ENCODE measurements at places on chromosomes 13 and 19.

DNA sequence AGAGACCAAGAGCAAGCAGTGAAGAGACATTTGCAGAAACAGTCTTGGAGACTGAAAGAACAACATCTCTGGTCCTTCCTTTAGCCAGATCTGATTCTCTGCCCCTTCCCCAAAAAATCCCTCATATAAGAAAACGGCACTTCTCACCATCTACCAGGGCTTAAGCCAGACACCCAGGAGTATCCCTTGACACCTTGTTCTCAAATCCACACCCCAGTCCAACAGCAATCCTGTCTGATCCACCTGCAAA lies 1.7 kb upstream of the PLEKHG2 start:
- no peak for DNase-seq

DNA sequence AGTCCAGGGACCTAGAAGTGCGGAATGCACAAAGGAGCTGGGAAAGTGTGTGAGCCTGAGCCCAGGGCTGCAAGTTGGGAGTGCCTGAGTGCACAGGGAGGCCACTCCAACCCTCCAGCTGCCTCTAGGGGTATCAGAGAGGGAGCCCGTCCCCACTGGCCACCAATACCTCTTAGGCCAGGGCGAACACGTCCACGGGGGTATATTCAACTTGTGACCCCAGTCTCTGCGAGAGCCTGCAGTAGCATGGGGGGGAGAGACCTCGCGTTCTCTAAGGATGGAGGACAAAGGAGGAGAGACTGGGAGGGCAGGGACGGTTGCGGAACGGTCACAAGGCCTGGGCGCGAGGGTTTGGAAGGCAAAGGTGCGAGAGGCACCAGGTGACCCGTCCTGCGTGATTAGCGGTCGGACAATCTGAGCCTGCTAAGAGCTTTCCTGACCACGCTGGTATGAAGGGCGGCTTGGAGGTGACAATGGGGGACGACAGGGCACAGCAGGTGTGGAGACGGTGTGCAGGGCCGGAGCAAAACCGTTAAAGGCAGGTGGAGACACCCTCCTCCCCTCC lies 676 bp downstream of the CD320 start:
- DNase-seq: no peak

DNA sequence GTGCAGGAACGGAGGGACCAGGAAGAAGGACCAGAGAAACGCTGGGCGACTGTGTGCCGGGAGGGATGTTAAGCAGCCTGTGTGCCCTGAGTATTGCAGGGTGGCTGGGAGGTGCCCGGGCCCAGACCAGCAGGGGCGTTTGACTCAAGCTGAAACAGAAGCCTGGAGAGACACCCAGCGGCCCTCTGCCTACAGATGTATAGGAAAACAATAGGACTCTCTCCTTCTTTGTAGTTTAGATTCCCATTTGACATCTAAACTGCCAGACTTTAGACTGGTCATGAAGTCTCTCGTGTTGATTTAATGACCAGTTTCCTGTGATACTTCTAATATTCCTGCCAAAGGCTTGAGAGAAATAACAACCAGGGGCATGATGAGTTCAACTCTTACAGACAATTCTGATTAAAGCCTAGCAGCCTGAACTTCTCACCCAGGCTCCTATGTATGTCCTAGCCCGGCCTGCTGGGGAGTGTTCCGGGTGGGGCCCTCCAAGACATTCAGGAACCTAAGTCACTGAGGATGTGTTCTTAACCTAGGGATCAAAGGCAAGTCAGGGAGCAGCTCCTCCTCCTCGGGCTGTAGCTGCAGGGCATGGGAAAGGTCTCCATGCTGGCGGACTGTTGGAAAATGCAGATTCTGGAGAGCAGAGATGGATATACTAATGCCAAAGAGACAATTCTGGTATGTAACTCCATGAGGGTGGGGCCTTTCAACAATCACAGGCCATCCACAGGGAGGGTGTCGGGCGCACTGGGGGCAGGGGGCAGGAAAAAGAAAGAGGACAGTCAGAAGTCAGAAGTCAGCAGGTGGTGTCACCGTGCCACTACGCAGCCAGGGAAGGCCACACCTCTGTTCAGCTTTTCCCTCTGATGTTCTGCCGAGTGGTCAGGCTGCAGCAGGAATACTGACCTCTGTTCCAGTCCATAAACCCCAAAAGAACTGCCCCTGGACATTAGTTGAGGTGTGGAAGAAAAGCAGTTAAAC lies 131.8 kb downstream of the STARD13 start:
- DNase-seq: no peak

- DNase-seq: no peak
Measured at GRCh38 chr19:48421548-48421947, 24.2 kb upstream of the GRWD1 start.

DNA sequence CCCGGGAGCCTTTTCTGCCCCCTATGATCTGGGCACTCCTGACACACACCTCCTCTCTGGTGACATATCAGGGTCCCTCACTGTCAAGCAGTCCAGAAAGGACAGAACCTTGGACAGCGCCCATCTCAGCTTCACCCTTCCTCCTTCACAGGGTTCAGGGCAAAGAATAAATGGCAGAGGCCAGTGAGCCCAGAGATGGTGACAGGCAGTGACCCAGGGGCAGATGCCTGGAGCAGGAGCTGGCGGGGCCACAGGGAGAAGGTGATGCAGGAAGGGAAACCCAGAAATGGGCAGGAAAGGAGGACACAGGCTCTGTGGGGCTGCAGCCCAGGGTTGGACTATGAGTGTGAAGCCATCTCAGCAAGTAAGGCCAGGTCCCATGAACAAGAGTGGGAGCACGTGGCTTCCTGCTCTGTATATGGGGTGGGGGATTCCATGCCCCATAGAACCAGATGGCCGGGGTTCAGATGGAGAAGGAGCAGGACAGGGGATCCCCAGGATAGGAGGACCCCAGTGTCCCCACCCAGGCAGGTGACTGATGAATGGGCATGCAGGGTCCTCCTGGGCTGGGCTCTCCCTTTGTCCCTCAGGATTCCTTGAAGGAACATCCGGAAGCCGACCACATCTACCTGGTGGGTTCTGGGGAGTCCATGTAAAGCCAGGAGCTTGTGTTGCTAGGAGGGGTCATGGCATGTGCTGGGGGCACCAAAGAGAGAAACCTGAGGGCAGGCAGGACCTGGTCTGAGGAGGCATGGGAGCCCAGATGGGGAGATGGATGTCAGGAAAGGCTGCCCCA lies 8.5 kb upstream of the CEACAM7 start:
- DNase-seq: no peak

DNA sequence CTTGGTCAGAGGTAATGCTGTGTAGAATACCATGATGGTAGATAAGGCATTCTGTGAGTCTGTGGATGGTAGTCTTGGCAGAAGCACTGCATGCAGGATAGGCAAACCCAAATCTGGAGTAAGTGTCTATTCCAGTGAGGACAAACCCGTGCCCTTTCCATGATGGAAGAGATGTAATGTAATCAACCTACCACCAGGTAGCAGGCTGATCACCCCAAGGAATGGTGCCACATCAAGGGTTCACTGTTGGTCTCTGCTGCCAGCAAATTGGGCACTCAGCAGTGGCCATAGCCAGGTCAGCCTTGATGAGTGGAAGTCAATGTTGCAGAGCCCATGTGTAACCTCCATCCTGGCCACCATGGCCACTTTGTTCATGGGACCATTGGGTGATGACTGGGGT lies 155.0 kb downstream of the RAP2A start:
- no peak for DNase-seq

DNA sequence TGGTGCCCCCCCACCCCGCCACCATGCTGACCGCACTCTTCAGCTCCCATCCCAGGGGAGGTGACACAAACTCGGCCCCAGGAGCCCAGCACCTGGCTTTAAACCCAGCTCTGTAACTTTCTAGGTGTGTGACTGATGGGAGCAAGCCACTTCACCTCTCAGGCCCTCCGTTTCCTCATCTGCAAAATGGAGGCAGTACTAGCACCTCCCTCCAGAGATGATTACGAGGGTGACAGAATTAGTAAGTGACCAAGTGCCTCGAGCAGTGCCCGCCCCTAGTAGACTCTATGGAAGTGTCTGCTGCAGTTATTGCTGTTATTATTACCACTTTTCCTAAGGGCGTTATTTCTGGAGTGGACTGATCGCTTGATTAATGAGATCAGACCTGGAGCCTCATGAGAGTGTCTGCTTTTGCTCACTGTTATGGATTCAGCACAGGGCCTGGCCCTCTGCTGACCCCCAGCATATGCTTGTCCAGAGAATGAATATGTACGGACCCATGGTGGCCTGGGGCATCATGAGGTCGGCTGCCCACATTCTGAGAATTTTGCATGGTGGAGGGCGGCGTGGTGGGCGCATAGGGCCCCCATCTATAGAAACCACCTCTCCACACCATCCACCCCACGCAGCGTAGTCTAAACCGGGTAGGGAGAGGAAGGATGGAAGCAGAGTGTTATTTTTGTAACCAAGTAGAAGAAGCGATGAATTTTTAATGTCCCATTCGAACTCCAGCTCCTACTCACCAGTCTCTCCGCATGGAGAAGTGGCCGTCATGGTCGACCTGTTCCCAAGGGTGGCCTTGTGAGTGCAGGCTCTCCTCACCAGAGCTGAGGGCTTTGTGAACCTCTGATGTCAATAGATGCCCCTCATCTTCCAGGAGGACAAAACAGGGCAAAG lies 48.2 kb downstream of the CAPN12 start:
- DNase-seq: no peak

GRCh38 chr13:53050151-53050550 lies 21.5 kb downstream of the OLFM4 start:
- DNase-seq: no peak

- no peak for DNase-seq
Measured at GRCh38 chr13:97422118-97423054, 11.6 kb upstream of the RAP2A start.

GRCh38 chr13:30535046-30535445 lies 69.3 kb upstream of the HMGB1 start:
- no peak for DNase-seq

- DNase-seq: no peak
Measured at GRCh38 chr19:17322854-17323253, 11.8 kb downstream of the ANO8 start.

- no peak for DNase-seq
Measured at GRCh38 chr13:109749365-109749764, 37.0 kb downstream of the IRS2 start.

DNA sequence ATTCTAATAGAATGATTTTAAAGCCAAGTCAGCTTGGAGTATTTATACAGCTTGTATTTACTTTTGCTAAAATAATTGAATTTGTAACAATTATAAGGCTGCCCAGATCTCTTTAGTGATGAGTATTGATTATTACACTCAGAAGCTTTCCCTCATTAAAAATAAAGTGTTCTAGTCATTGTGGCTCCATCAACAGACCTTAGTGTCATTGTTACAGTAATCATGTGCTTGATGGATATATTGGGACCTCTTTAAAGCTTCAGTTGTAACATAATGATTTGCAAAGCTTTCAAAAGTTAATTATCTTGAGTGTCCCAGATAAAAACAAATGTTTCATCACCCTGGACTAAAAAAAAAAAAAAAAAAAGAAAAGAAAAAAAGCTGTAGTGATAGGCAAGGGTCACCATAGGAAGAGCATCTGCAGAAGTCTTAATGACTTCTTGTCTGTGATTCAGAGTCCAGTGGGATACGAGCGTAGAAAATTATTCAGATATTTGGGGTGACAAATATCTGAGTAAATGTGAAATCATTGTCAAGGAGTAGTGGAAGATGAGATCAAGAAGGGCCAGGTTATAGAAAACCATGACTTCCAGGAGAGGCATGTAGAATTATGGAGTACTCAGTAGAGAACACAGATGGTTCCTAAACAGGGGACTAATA lies 369.6 kb downstream of the DCT start:
- no peak for DNase-seq

GRCh38 chr13:34417896-34418295 lies 524.2 kb upstream of the NBEA start:
- no peak for DNase-seq

DNA sequence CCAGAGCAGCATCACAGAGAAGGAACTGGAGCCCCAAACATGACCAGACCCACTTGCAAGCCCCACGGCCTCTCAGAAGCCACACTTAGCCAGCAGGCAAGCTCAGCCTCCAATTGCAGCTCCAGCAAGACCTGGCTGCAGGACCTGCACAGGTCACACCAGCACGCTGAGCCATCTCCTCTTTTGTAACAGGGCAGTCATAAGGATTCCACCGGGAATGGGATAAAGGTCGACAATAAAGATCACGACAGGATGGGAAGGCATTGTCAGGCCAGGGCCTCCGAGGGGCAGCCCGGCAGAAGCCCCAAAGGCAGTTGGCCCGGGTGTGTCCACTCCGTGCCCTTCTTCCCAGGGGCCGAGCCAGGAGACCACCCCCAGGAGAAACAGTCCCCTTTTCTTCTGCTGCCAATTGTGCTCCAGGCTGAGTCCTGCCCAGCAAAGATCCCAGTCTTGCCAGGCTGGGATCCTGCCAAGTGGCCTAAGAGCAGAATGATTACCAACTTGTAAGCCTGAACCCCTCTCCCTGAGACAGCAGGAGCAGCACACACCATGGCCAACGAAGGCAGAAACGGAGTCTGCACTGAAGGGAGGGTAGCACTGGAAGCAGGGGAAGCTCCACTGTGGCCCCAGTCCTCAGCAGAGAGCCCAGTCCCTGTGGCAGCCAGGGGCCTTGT lies 12.5 kb downstream of the PEPD start:
- DNase-seq: no peak

GRCh38 chr13:59356607-59357006 lies 807.1 kb downstream of the DIAPH3 start:
- no peak for DNase-seq

GRCh38 chr13:112061367-112062061 lies 5.4 kb upstream of the SOX1 start:
- DNase-seq: no peak

DNA sequence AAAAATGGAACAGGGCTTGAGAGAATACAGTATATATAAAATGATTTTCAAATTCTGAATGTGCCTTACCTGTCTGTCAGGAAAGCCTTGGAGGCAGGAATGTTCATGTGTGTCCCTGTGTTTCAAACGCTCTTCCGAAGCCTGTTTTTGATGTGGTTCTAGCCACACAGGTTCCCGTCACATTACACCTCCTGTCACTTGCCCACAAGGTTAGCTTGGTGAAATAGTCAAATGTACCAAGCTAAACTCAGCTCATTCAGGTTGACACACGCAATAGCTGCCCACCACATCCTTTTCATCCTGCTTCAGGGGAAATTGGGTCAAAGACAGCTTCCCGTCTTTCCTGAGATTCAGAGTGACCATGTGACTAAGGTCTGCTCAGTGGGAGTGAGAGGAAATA lies 574.0 kb downstream of the EFNB2 start:
- no peak for DNase-seq

Measured in GM19239 (cell line).